Activated CD8-positive, alpha-beta memory T cell treated with anti-CD3 and anti-CD28 coated beads for 48 hours (primary cell): ENCODE measurements at places on chromosomes 3 and 15.

- no peak for DNase-seq
Measured at GRCh38 chr3:40566694-40567093, 41.9 kb downstream of the ZNF621 start.

GRCh38 chr15:23395030-23395692 lies 40.6 kb downstream of the GOLGA8S start:
- no peak for DNase-seq

DNA sequence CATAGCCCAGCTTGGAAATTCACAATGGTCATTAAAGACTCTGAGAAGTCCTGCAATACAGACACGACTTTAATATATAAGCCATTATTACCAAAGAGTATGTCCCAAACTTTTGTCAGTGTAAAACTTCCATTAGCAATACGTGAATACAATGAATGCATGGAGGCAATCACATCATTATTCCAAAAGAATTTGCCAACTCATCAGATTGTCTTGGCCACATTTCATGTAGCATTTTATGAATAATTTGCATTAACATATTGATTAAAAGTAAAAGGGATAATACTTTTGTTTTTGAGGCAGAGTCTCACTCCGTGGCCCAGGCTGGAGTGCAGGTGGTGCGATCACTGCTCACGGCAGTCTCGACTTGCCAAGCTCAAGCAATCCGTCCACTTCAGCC lies 7.9 kb upstream of the DUT start:
- DNase-seq: no peak

- no peak for DNase-seq
Measured at GRCh38 chr15:84699538-84700191, 16.3 kb downstream of the SEC11A start.
